ENCODE measurements at places on chromosomes 16 and 17.

DNA sequence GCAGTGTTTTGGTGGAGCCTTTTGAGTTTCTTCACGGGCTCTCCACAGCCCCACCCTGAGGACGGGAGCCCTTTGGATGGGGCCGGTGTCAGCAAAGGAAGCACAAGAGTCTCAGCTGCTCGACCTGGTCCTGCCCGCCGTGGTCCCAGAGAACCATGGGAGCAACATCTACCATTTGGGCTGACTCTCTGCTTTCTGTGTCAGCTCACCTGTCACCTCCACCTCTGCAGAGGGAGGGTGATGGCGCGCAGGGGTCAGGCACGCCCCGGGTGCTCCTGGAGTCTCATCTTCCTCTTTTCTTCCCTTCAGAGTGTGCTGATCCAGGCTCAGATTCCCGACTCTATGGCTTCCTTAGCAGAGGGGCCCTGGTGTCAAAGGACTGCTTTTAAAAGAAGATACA is 171.7 kb downstream of the LAT start:
- DNase-seq, result no peak

GRCh38 chr17:2122641-2123302 is 67.9 kb downstream of the HIC1 start:
- DNase-seq, result no peak

GRCh38 chr17:42424991-42425610 is 2.0 kb upstream of the CAVIN1 start:
- no peak for DNase-seq

GRCh38 chr16:4313563-4314531 is 2.0 kb upstream of the GLIS2 start:
- no peak for DNase-seq

- no peak for DNase-seq
Observed at GRCh38 chr16:1610899-1611632, 806 bp downstream of the IFT140 start.

- no peak for DNase-seq
Observed at GRCh38 chr16:9372934-9373890, 281.8 kb downstream of the HAPSTR1 start.

- peak; percentile 65 for DNase-seq
Observed at GRCh38 chr17:42675348-42675964, 1.3 kb downstream of the PLEKHH3 start.

DNA sequence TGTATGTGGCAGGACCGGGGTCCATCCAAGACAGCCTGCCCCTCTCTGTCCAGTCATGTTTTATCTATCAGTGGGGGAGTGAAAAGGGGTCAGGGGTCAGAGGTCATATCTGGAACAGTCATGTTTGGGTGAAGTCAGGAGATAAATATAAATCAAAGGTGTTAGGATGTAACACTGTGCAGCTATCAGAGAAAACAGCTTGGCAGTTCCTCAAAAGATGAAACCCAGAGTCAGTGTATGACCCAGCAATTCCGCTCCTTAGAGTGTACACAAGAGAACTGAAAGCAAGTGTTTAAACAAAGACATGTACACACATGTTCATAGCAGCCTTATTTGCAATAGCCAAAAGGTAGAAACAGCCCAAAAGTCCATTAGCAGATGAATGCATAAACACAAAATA is 361.3 kb downstream of the FOXL1 start:
- no peak for DNase-seq

DNA sequence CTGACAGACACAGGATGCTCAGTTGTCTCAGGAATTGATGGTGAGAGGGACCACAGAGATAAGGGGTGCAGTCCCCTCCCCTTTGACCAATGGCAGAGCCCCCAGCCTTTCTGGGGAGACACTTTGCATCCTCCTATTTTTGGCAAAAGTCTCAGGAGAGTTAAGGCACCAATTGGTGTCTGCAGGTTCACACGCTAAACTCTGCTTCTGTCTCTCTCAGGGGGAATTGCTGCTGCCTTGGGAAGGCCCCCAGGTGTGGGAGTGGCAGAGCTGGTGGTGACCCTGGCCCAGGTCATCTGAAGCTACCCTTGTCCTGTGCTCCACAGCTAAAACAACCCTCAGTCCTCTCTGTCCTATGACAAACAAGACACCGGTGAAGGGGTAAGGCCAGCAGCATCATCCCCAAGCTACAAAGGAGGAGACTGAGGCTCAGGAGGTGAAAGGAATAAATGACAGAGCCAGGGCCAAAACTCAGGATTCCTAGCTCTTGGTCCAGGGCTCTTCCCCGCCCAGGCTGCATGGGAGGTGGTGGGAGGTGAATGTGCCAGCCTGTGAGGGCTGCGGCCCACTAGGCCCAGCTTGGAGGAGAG is 20.3 kb downstream of the OSBPL7 start:
- no peak for DNase-seq

GRCh38 chr17:72467841-72468653 is 347.2 kb downstream of the SOX9 start:
- DNase-seq, result no peak

DNA sequence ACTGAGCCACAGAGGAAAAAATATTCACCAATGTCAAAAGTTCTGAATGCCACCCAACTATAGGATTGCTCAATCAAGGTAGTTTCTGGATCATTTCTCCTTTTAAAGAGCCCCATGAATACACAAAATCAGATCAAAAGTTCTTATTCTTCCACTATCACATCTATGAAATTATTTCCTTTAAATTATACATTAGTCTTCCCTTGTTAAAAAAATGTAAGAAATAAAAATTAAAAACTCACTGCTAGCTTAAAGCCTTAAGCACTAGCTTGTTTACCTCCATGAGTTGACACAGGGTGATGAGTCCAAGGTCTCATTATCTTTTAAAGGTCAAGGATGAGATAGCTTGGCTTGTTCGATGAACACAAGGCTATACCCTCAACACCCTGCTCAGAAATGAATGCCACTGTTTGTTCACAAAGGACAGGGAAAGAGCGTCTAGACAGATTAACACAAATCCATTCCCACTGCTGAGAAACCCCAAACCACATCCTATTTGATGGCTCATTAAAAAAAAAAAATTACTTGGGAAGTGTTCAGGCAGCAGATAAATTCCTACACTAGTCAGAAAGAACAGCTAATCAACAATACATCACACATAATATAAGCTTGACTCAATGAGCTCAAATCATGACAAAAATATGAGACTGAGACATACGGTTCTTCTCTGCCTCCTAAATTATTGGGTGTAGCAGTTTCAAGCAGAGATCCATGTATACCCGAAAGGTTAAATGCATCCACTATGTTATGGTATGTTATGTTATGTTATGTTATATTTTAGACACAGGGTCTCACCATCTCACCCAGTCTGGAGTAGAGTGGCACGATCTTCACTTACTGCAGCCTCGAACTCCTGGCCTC is 118.9 kb downstream of the PARN start:
- DNase-seq, result no peak

DNA sequence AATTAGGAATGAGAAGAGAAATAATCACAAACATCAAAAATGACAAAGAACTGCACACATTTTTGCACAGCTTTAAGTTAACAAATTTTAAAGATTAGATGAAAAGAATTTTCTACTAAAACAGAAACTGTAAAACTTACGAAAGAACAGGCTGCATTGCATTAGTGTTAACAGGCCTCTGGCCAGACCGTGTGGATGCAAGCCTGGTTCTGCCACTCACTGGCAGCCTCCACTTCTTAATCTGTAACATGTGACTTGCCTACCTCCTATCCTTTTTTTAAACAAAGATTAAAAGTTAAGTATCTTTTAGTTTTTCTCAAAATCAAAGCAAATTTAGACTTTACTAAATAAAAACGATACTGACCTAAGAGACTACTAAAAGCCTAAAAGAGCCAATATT is 37.5 kb downstream of the CREBBP start:
- no peak for DNase-seq

DNA sequence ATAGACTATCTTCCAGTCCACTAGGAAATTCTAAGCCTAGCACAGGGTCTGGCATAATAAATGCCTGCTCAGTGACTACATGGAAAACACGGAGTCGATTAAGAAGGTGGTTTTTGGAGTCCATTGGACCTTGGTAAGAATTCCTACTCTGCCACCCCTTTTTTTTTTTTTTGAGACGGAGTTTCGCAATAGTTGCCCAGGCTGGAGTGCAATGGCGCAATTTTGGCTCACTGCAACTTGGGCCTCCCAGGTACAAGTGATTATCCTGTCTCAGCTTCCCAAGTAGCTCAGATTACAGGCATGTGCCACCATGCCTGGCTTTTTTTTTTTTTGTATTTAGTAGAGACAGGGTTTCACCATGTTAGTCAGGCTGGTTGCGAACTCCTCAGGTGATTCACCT is 123.2 kb downstream of the HS3ST2 start:
- no peak for DNase-seq

DNA sequence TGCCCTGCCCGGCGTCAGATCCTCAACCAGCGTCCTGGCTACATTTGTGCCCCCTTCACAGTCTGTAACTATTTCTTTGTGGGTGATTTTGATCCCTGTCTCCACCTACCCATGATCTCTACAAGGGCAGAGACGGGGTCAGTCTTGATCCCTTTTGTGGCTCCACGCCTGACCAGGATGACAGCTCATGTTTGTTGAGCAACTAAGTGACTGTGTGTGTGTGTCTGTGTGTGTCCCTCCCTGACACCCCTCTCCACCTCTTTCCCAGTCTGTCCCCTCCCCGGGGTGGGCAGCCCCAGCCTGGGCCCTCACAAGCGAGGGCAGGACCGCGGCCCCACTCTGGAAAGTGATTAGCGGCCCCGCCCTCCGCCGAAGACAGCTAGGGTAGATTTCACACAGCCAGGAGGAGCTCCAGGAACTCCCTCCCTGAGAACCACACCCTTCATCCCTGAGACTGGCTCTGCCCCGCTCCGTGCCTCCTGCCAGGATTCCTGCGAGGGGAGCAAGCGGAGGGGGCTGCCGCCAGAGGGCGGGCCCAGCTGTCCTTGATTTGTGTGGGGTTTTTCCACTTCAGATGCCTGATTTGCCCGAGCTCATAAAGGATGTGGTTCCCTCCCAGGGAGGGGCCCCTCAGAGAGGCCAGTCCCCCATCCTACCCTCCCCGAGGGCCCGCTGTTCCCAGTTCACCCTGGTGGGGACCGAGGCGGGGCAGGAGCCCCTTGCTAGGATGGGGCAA is 5.3 kb upstream of the HS3ST6 start:
- no peak for DNase-seq

- DNase-seq, result no peak
Observed at GRCh38 chr16:65965628-65966027, 400.9 kb upstream of the CDH5 start.

- no peak for DNase-seq
Observed at GRCh38 chr16:75550211-75550662, 5.8 kb downstream of the TMEM231 start.

- no peak for DNase-seq
Observed at GRCh38 chr17:2227025-2227699, 76.4 kb downstream of the SMG6 start.

GRCh38 chr17:13735444-13735843 is 133.7 kb upstream of the HS3ST3A1 start:
- no peak for DNase-seq

GRCh38 chr16:5706211-5706610 is 608.6 kb upstream of the EEF2KMT start:
- DNase-seq, result no peak

DNA sequence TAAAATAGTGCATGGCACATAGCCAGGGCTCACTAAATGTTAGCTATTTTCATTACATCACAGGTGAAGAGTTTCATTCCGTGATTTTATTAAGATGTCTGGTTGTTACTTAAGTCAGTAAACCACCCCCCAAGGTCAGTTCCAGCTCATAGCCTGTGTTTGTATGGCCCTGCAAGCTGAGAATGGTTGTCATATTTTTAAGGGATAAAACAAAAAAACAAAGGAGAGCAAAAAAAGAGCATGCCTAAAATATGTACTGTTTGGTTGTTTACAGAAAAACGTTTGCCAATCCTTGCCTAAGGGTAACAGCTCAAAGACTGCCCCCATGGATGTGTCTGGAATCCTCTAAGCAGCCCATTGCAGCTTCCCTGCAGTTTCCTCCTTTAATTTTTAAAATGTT is 329.6 kb downstream of the CA10 start:
- no peak for DNase-seq

GRCh38 chr17:36034127-36034526 is 16.4 kb upstream of the CCL23 start:
- no peak for DNase-seq

DNA sequence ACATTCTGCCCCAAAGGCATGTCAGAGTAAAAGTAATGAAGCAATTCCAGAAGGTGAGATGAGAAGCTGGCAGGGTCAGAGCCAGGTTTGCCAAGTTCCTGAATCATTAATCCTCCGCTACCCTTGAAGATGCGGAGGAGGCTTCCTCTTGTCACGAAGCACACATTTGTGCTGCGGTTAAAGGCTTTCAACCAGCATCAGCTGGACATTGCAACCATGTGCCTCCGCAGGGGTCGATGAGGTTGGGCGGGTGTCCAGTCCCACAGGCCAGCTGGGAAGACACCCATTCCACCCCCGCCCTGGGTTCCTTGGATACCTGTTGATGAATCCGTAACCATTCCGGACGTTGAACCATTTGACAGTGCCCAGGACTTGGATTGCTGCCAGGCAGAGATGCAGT is 1.3 kb downstream of the YBX2 start:
- no peak for DNase-seq

- DNase-seq, result no peak
Observed at GRCh38 chr16:17329391-17329790, 141.4 kb downstream of the XYLT1 start.

- no peak for DNase-seq
Observed at GRCh38 chr16:88926374-88926990, 50.5 kb downstream of the CBFA2T3 start.

Data from NCI-H1105 (cell line).